Anterior cingulate cortex (tissue), 58 donors: ENCODE measurements at places on chromosomes 2 and 18.

- no peak for DNase-seq
These were observed 51.9 kb downstream of the SLC4A1AP start for GRCh38 chr2:27715318-27716210.

DNA sequence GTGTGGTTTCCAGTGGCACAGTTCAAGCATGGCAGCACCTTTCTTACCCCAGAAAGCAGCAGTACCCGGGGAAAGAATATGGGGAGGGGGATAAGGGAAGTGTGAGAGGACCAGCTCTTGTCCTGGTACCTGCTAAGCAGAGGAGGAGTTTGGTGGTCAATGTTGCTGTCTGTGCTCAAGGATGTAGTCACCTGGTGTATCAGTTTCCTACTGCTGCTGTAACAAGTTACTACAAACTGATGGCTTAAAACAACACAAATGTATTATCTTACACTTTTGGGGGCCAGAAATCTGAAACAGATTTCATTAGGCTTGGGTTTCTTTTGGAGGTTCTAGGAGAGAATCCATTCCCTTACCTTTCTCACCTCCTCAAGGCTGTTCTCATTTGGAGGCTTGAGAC lies 77.5 kb downstream of the VSNL1 start:
- no peak for DNase-seq

- DNase-seq: no peak
These were observed 371 bp downstream of the MDH1B start for GRCh38 chr2:206764673-206765241.

- DNase-seq: no peak
These were observed 145.7 kb downstream of the ZEB2 start for GRCh38 chr2:144374163-144374661.

GRCh38 chr2:105329561-105330495 lies at the start of gene TGFBRAP1:
TSS of gene TGFBRAP1 (minus strand) at chr2:105329735. CDS start at chr2:105308301, 21,434 bp downstream.
- no peak for DNase-seq

- no peak for DNase-seq
These were observed 27.9 kb upstream of the EPB41L3 start for GRCh38 chr18:5571666-5572065.

DNA sequence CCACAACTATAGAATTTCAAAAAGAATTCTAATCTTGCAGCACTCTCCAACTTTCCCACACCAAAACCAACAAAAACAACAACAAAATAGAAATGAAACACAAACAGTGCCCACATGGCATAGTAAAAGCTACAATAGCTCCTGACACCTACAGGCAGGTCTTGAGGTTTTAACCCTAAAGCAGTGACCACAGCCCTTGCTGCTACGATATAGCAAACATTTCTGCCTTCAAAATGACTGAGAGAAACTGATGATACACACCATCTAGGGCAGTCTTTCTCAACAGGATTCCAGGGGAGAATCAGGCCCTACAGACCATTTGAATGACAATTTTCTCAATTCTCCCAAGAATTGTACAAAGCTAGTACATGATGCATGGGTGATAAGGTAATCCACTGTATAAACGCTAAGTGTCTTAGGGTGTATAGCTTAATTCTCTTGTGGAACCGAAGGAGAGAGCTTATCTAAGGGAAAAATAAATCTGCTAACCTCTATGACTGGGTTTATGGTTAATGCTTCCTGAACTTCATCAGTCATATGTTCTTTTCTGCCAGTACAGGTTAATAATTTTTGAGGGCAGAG lies 46.5 kb downstream of the TRAK2 start:
- DNase-seq: no peak

- no peak for DNase-seq
These were observed 24.1 kb downstream of the COL6A3 start for GRCh38 chr2:237389831-237390230.

DNA sequence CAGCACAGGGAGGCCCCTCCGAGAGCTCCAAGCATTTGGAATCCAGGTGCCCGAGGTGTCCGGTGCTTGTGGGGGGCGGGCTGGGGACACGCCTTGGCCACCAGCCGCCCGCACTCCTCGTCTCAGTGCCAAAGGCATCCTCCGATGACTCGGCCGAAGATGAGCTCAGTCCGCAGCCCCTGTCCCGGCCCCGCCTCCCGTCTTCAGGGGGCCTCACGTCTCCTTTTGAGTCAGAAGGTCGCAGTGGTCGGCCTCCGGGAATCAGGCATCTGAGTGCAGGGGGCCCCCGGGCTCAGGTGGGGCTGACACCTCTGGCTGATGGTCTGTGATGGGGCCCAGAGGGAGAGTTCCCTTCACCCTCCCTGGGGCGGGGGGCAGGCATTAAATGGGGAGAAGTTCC lies 74.8 kb downstream of the NFATC1 start:
- DNase-seq: no peak

GRCh38 chr2:65918760-65919187 lies 486.4 kb upstream of the SPRED2 start:
- no peak for DNase-seq

DNA sequence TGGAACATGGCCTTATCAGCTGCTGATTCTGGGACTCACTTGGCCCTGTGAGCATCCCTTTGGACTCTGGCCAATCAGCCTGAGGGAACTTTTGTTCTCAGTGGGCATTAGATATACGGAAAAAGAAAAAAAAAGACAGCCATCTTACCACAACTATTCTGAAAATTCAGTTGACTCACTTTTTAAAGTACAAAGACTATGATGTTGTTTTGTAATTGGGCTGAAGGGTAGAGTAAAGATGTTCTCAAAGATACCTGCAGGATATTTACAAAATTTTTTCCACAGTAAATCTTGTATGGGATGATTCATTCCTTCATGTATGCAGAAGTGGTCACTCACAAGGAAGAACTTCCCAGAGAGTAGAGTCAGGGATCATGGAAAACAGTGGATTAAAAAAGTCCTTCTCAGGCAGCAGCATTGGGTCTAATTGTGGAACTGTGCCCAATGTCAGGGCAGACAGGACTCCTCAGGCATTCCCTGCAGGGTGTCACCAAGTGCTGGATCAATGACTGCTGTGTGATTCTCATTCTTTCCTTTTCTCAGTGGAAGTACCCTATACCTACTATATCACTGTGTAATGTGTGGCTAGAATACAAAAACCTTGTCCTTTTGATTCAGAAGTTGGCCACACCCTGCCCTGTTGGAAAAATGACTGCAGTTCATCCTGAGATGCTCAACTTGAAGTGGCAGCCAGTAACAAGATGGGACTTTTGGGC lies 35.4 kb downstream of the SULT1C4 start:
- DNase-seq: no peak

GRCh38 chr2:181642086-181642485 lies 14.8 kb downstream of the CERKL start:
- DNase-seq: no peak

DNA sequence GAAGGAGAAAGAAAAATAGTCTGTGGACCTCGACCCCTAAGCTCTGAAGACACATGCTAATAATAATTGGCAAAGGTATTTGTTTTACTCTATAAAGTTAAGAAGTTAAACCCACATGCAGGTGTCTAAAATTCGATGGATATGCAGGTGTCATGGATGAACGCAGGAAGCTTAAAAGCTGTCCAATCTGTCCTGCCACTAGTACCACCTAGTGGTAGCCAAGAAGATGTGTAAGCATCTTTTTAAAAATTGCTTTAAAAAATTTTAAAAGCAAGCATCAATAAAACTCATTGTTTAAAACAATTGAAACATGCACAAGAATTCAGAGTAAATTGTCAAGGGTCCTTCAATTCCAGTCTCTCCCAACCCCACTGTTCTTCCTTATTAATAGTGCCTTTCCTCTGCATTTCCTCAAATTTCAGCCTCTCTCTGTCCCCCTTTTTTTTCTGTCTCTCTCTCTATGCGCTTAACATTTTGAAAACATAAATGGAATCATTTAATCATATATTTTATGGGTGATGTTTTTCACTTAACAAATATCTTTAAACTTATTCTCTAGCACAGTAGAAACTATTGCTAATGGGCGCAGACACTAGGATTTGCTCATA lies 30.6 kb upstream of the PPP3R1 start:
- DNase-seq: no peak

DNA sequence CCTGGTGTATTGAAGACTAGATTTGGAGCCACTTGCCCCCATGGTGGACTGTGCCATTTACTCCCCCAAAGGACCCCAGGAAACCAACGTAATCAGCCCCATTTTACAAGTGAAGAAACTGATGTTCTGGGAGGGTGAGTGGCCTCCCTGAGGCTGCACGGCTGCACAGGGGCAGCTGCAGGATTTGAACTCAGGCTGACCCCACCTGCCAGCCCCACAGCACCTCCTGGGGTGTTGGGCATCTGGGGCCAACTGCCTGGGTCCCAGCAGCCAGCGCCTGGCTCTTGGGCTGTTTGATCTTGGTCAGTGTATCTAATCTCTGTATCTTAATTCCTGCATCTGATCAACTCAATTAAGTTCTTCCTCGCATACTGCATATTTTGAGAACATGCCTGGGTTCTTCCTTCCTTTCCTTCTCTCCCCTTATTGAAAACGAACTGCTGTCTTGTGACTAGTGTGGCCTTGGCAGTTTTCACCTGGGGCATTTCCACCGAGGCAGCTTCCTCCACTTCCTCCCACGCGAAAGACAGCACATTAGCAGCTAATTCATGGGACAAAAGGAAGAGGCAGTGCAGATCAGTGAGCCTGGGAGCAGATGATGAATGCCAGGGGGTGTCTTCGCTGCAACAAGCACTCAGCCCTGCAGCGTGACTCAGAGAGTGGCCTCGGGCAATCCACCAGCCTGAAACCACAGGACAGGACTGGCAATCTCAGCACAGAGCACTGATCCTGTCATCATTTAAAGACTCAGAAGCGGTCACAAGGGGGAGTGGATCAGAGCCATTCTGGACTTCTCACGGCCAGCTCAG lies 184.1 kb upstream of the RAB12 start:
- no peak for DNase-seq

DNA sequence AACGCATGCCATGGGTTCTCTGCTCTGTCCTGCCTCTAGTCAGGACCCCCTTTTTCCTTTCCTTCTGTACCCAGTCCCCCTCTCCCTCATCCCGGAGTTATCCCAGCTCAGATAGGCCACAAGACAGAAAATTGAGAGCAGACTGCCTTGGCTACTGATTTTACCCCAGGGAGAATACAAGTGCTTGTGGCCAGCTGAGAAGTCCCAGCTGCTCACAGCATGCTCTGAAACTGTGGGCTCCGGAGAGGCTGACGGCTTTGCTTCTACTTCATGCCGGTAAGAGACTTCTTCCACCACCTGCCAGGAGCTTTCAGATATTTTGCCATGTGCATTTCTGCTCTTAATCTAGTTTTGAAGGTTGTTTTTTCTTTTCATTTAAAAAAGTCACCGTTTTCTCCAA lies 20.0 kb upstream of the SIX2 start:
- DNase-seq: no peak

- DNase-seq: no peak
These were observed 874 bp downstream of the WDR43 start for GRCh38 chr2:28895189-28895893.
